ENCODE measurements at places on chromosomes 2 and 18. TPM values are rescaled to one million over a fixed set of nuclear protein-coding genes. Genes with fewer than 3 reads are reported as not detected.

- H3K36me3 ChIP-seq, result no peaks in the 10 kb centered on the region
- H3K4me1 ChIP-seq, result peaks cover 22% of the 10 kb centered on the region
- peak; percentile 70 for DNase-seq
- no peak overlapping the region for H3K27ac ChIP-seq
These were observed 47.0 kb downstream of the CYP27C1 start for GRCh38 chr2:127173057-127173456.

- no peak overlapping the region for H3K27ac ChIP-seq
- H3K27me3 ChIP-seq, result no peaks in the 10 kb centered on the region
- H3K36me3 ChIP-seq, result no peaks in the 10 kb centered on the region
- H3K4me1 ChIP-seq, result no peaks in the 10 kb centered on the region
These were observed 232.6 kb upstream of the SKOR2 start for GRCh38 chr18:47484068-47484467.

GRCh38 chr18:11488175-11488574 is 121.2 kb upstream of the SLC35G4 start:
- H3K36me3 ChIP-seq, result no peaks in the 10 kb centered on the region
- no peak for DNase-seq
- H3K27ac ChIP-seq, result no peak overlapping the region
- H3K27me3 ChIP-seq, result no peaks in the 10 kb centered on the region
- no peaks in the 10 kb centered on the region for H3K4me1 ChIP-seq

- H3K27ac ChIP-seq, result peak overlapping the region; percentile 75
- H3K4me3 ChIP-seq, result no peak overlapping the region
- no peaks in the 10 kb centered on the region for H3K27me3 ChIP-seq
- no peaks in the 10 kb centered on the region for H3K36me3 ChIP-seq
- peak; percentile 57 for DNase-seq
These were observed 85.7 kb downstream of the COPS8 start for GRCh38 chr2:237171396-237171795.

GRCh38 chr2:232420463-232421188 is 14.0 kb downstream of the ALPG start:
- no peak for DNase-seq
- peak overlapping the region; percentile 24 for H3K4me3 ChIP-seq
- no peaks in the 10 kb centered on the region for H3K27me3 ChIP-seq
- H3K36me3 ChIP-seq, result no peaks in the 10 kb centered on the region
- no peak overlapping the region for H3K27ac ChIP-seq
- H3K4me1 ChIP-seq, result peaks cover 8% of the 10 kb centered on the region

GRCh38 chr2:162011706-162012564 is 62.1 kb downstream of the DPP4 start:
- no peak overlapping the region for H3K27ac ChIP-seq
- H3K4me3 ChIP-seq, result no peak overlapping the region
- H3K4me1 ChIP-seq, result no peaks in the 10 kb centered on the region
- no peak for DNase-seq
- no peaks in the 10 kb centered on the region for H3K27me3 ChIP-seq

GRCh38 chr2:142877216-142877838 is at the start of gene KYNU:
TSS of gene KYNU (plus strand) at chr2:142877664. CDS start at chr2:142885368, 7,704 bp downstream.
- DNase-seq, result no peak
- H3K4me1 ChIP-seq, result no peaks in the 10 kb centered on the region
- H3K36me3 ChIP-seq, result no peaks in the 10 kb centered on the region
- no peak within 1 kb of the TSS for H3K27ac ChIP-seq
- H3K27me3 ChIP-seq, result no peaks in the 10 kb centered on the region

DNA sequence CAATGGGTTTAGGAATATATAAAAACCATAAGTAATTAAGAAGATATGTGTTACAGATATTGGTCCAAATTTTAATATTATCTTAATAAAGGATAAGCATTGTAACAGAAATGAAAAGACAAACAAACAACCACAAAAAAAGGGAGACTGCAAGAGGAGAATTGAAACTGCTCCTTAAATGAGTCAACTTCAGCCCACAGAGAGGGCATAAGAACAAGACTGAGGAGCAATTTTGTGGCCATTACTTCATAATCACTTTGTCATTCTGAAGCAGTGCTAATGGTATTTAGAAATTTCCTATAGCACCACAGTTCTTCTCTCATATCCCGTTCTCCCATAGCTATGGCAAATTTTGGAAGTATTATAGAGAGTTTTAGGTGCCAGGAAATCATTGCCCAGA is 193.2 kb upstream of the HNMT start:
- no peak overlapping the region for H3K27ac ChIP-seq
- H3K4me3 ChIP-seq, result no peak overlapping the region
- H3K27me3 ChIP-seq, result no peaks in the 10 kb centered on the region
- no peak for DNase-seq

DNA sequence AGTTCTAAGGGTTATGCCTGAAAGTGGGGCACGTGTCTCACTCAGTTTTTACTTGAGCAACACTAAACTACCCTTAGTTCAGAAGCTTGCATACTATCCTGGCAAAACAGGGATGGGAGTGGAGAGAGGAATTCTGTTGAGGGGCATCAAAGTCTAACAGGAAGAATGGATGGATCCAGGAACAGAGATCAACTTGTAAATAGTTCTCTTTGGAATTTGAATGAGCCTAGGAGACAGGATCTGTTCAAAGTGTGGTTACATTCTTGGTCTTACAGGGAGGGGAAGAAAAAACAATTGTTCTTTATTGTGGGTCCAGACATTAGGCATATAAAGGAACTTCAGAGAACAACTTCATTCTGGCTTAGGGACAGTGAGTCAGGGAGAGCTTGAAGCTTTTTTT is 560.2 kb downstream of the CNTNAP5 start:
- no peaks in the 10 kb centered on the region for H3K36me3 ChIP-seq
- no peak for DNase-seq
- H3K27me3 ChIP-seq, result no peaks in the 10 kb centered on the region
- H3K4me1 ChIP-seq, result no peaks in the 10 kb centered on the region

GRCh38 chr2:10252224-10252623 is 50.5 kb upstream of the HPCAL1 start:
- no peak overlapping the region for H3K27ac ChIP-seq
- DNase-seq, result no peak
- H3K4me1 ChIP-seq, result no peaks in the 10 kb centered on the region

Gene EFEMP1
- 2.4 TPM for total RNA-seq

Gene KHK
- total RNA-seq, result 5.3 TPM

Gene IL1R1
- total RNA-seq, result 35.4 TPM

Gene DYNAP
- total RNA-seq, result 0.24 TPM

Gene GPR35
- 11.5 TPM for total RNA-seq

Gene GKN1
- total RNA-seq, result not detected
